Stimulated activated effector memory CD8-positive, alpha-beta T cell treated with anti-CD3 and anti-CD28 coated beads, Interleukin-12 subunit alpha, Interleukin-12 subunit beta, amount 100 ng/mL, for 72 hours (primary cell): ENCODE measurements at places on chromosomes 3 and 15.

- no peak for DNase-seq
Measured at GRCh38 chr3:22495791-22496190, 707.3 kb upstream of the UBE2E2 start.

GRCh38 chr3:155494332-155494731 lies 200.8 kb upstream of the STRIT1 start:
- no peak for DNase-seq

DNA sequence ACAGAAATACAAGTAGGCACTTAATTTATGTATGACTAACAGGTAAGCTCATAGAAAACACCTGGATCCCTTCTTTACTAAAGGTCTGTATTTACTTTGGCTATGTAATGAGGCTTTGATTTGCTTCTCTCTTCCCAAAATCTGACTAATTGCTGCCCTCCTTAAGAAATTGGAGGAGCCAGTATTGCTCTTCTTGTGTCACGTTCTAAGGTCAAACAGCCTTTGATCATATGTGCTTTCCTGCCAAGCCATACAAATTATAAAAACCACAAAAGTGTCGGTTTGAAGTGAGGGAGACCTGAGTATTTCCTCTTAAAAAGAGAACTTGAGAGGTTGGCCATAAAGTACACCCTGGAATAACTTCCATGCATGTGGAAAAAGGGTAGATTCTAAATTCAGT lies 112.1 kb upstream of the MB21D2 start:
- DNase-seq: no peak

DNA sequence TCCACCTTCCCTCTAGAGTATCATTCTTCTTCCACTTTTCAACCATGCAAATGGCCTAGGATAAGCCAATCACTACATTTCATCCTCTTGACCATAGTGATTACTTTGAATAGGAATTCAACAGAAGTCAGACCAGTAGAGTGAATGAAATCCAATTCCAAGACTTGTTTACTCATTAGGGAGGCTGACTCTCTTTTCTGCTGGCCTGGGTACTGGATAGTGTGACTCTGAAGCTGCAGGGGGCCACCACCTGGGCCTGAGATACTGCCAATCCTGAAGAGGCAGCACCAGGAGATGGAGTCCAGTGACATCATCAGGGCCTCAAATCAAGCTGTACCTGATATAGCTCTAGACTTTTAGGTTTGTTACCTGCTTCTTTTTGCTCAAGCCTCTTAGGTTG lies 7.0 kb upstream of the FSTL1 start:
- no peak for DNase-seq

DNA sequence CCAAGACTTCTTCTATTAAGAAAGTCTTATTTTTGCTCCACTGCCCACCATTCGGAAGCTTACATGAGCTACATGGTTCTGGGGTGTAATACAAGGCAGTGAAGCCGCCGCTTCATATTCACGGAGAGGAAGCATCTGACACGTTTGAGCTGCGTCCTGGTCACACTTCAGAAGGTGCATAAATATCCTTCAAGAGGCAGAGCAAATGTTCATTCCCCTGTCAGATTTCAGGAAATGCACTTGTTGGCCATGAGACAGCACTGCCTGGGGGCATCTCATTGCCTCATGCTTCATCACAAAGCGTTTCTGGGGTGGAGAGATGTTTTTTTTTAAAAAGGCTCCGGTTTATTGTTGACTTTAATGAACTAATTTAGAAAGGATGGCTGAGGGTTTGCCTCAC lies 119.9 kb downstream of the CADPS start:
- DNase-seq: no peak

GRCh38 chr15:71748293-71748718 lies 62.0 kb upstream of the NR2E3 start:
- no peak for DNase-seq

DNA sequence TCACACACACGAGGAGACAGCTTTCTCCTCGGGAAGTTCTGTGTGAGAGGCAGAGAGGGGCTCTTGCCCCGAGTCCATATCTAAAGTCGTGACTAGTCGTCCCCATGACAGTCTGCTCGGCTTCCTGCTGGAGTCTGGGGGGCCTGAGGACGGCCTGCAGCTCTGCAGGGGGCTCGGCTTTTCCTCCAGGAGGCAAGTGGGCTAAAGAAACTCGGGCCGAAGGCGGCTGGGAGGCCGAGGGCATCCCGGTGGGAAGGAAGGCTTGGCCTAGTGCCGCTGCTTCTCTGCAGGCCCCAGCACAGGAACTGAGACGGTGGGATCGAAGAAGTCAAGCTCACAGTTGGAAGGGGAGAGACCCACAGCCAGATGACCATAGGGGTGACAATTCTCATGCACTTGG lies 25.4 kb upstream of the PIGZ start:
- no peak for DNase-seq

DNA sequence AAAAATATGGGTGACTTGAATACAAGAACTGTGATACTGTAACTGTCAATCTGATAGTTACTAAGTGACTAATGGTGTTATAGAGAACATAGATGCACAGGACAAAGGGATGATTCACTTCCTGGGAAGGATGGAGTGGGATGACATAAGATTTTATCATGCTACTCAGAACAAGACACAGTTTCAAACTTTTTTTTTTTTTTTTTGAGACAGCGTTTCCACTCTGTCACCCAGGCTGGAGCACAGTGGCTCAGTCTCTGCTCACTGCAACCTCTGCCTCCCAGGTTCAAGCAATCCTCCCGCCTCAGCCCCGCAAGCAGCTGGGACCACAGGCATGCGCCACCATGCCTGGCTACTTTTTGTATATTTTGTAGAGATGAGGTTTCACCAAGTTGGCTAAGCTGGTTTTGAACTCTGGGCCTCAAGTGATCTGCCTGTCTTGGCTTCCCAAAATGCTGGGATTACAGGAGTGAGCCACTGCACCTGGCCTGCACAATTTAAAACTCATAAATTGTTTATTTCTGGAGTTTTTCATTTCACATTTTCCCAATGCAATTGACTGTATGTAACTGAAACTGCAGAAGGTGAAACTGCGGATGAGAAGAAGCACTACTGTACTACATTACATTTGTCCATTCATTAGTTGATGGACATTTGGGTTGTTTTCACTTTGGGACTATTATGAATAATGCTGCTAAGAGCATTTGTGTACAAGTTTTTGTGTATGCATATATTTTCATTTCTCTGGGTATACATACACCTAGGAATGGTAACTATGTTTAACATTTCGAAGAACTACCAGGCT lies 40.6 kb downstream of the ADIPOQ start:
- no peak for DNase-seq

DNA sequence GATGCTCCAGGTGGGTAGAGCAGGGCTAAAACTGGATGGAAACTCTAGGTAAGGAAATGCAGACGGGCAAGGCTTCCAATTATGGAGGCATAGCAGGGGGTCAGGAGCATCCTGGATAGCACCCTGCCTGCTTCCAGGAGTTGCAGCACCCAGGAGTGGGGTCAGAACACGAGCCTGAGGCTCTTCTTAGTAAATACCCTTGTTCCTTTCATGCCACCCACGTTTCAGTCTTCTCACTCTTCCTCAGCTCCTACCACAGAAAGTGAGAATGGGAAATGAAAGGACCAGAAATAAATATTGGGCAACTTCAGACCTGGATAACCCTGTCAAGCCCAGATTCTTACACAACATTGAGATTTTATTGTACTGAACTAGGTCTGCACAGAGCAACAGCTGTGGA lies 16.4 kb downstream of the CCR1 start:
- DNase-seq: no peak

DNA sequence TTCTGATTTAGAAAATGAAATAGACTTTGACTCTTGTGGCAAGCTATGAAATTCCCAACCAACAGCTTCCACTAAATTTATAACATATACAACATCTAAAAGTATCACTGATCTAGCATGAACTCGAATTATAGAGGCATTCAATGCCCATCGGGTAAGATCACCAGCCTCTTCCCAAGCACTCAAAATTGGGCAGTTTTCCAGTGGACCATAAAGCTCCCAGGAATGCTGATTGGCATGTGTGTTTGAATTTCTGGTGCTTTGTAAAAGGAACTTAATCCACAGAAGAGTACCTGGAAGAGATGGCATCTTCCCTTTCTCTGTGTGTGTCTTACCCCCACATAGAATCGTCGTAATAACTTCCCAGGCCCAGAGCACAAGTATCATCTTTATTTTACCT lies 10.0 kb downstream of the LRTM1 start:
- no peak for DNase-seq

- DNase-seq: no peak
Measured at GRCh38 chr3:162077108-162077507, 580.5 kb downstream of the OTOL1 start.

DNA sequence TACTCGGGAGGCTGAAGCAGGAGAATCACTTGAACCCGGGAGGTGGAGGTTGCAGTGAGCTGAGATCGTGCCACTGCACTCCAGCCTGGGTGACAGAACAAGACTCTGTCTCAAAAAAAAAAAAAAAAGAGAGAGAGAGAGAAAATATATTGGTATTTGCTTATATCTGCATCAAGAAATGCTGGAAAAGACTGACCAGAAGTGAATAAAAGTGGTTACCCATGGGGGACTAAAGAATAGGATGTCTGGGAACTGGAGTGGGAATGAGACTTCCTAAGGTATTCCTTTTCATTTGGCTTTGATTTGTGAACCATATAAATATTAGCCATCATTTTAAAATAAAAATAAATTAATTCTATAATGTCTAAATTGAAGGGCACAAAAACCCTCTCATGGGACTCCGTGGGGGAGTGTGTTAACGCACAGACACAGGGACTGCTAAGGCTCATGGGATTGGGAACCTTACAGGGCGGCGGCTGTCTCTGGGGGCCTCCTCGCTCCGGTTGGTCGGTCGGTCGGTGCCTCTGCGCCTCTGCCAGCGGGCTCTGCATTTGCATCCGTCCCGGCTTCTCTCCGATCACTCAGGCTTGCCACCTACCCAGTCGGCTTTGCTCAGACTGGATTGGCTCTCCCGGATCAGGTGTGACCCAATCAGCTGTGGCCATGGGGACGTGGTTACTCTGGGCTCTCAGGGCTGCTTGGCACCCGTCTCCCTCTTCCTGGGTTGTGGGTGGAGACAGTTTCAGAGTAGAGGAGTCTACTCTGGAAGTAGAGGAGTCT lies 12.7 kb upstream of the TSPAN3 start:
- DNase-seq: peak; percentile 58

GRCh38 chr3:24385012-24385615 lies 109.5 kb downstream of the THRB start:
- DNase-seq: no peak

DNA sequence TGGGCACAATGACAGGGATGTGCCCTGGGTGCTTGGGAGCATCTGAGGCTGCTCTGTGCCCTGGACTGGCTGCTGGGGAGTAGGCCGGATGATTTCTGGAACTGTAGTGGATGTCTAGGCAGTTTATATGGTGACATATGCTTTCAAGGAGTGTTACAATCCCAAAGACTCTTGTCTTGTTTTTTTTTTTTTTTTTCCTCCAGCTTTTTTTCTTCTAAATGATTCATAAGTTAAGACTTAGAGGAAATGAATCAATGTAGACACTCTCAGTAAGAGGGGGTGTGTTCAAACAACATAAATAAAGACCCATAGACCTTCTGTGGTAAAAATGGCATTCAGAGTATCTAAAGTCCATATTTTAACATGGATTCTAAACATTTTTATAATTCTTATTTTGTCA lies 706.1 kb upstream of the GOLIM4 start:
- no peak for DNase-seq

GRCh38 chr3:49032646-49033304 lies 3.6 kb upstream of the IMPDH2 start:
- DNase-seq: no peak

GRCh38 chr3:106913111-106913698 lies 464.0 kb upstream of the CCDC54 start:
- DNase-seq: no peak

- DNase-seq: no peak
Measured at GRCh38 chr3:111227216-111227615, 155.6 kb downstream of the NECTIN3 start.

DNA sequence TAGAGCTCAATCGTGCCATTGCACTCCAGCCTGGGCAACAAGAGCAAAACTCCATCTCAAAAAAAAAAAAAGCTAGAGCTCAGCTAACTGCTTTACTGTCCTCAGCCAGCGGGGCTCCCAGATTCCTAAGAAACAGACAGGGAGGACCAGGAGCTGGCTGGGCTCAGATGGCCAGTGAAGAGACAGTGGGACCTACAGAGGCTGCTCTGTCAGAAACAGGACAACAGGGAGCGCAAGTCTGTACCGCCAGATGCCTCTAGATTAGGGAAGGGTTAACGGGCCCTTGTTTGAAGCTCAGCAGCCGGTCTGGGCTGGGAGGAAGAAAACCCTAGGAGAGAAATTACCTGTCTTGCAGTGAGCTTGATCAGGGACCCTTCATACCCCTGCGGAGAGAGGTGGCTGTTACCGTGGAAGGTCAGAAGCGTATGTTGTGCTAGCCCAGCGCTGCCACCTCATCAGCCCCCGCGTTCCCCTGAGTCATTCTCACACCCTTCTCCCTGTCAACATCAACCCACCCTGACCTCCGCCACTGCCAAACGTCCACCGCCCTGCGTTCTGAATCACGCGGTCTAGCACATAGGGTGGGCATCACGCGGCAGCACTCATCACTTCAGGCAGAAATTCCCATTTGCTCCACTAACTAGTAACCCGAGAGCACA lies 25.3 kb downstream of the RBPMS2 start:
- no peak for DNase-seq

DNA sequence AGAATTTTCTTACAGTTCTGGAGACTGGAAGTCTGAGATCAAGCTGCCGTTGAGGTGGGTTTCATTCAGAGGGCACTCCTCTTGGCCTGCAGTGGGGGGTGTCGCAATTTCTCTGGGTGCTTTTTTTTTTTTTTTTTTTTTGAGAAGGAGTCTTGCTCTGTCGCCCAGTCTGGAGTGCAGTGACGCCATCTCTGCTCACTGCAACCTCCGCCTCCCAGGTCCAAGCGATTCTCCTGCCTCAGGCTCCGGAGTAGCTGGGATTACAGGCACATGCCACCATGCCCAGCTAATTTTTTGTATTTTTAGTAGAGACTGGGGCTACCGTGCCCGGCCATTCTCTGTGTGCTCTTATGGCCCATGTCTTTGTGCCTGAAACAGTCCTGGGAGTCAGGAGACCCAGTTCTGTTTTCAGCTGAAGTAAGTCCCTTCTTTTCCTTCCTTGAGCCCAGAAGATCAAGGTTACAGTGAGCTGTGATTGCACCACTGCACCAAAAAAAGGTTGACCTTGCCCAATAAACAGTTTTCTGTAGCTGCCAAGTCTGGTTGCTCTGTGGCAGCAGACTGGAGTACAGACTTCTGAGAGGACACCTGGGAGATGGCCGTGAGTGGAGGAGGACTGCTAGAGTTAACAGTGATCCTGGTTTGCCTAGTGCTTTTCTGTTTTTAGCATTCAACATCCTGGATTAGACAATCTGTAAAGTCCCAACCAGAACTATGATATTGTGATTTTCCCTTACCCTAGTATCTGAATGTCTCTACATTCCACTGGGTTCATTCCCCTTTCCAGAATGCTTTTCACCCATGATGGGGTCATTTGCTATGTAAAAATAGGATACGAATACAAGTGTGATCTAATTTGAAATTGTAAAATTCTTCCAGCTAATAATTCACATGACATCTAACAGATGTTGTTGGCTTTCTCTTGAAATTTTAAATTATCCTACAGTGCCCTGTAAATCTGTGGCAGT lies 76.6 kb upstream of the RNF7 start:
- no peak for DNase-seq
